Sigmoid colon (tissue), 7 donors: ENCODE measurements at places on chromosomes 5 and 9.

DNA sequence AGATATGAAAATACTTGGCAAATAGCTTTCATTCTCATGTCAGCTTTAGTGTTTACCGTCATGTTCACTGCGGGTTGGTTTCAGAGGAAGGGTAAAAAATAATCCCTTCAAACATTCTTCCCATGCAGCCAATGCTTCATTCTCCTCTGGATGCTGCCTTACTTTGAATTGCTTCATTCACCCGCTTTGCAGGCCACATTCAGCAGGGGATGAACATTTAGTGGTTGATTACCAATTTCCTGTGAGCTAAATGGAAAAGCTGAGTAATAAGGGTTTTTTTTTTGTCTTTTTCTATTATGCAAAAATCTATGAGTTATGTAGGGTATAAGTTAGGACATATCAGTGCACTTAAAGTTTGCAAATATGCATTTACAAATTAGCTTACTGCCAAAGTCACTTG, 96.3 kb upstream of the MEF2C start:
- no peak for DNase-seq

GRCh38 chr5:143311428-143311827, 92.1 kb downstream of the NR3C1 start:
- DNase-seq = no peak

GRCh38 chr5:167514461-167514860, 777.0 kb upstream of the WWC1 start:
- DNase-seq = no peak

- no peak for DNase-seq
Measured at GRCh38 chr9:69086769-69087168, 51.2 kb downstream of the FXN start.
